Stromal cell of bone marrow (primary cell): ENCODE measurements at places on chromosomes 13 and 19.

GRCh38 chr19:29629836-29630534 is 23.9 kb downstream of the POP4 start:
- DNase-seq: no peak

DNA sequence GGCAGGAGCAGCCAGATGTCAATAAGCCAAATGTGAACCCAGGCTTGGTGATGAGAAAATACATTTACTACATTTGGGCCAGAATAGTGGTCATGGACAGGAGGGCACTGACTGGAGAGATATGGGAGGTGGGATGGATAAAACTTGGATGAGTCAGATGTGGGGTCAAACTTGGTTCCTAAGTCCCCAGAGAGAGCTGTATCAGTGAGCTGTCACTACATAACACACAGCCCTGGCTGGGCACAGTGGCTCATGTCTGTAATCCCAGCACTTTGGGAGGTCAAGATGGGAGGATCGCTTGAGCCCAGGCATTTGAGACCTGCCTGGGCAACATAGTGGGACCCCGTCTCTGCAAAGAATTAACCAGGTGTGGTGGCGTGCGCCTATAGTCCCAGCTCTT is 51.6 kb upstream of the EHD2 start:
- no peak for DNase-seq

- no peak for DNase-seq
Observed at GRCh38 chr19:49422407-49423070, 702 bp downstream of the PTH2 start.

DNA sequence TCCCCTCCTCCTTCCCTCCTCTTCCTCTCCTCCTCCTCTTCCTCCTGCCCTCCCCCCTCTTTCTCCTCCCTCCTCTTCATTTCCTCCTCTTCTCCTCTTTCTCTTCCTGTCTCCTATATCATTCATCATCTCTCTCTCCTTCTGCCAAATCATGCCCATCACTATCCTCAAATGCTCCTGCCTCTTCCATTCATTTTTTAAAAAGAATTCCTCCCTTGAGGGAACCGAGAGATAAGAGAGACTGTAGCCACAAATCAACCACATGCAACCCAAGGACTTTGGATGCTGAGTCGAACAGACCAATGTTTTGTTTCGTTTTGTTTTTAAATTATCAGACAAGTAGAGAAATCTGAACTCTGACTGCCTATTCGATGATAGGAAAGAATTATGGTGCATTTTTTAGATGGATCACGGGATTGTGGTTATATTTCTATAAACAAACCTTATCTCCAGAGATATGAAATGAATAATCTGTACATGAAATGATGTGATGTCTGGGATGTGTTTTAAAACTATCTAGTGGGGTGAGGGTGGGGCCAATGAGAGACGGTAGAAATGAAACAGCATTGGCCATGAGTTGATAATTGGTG is 9.5 kb upstream of the ZNF541 start:
- DNase-seq: peak; percentile 47

DNA sequence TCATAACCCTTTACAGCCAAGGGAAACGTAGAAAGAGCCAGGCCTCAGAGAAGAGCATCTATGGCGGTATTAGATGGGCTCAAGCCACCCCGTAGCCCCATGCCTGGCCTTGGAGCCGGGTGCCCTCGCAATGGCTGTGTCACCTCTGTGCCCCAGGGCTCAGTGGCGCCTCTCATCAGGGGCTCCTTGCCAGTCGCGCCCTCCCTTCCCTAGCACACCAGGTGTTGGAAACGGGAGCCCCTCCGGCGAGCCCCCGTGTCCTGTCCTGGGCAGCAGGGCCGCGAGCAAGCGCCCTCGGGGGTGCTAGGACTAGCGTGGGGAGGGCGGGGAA is 453 bp downstream of the ZNF256 start:
- DNase-seq: no peak

- DNase-seq: no peak
Observed at GRCh38 chr19:14061751-14062557, at the start of gene PALM3. PALM3 (minus strand) TSS chr19:14062076; CDS start chr19:14061980, 96 bp downstream.

GRCh38 chr19:28977826-28978225 is 235.1 kb downstream of the UQCRFS1 start:
- no peak for DNase-seq

- no peak for DNase-seq
Observed at GRCh38 chr19:45137179-45137761, 23.5 kb downstream of the NKPD1 start.

GRCh38 chr19:6216996-6217751 is 62.6 kb downstream of the MLLT1 start:
- DNase-seq: no peak

DNA sequence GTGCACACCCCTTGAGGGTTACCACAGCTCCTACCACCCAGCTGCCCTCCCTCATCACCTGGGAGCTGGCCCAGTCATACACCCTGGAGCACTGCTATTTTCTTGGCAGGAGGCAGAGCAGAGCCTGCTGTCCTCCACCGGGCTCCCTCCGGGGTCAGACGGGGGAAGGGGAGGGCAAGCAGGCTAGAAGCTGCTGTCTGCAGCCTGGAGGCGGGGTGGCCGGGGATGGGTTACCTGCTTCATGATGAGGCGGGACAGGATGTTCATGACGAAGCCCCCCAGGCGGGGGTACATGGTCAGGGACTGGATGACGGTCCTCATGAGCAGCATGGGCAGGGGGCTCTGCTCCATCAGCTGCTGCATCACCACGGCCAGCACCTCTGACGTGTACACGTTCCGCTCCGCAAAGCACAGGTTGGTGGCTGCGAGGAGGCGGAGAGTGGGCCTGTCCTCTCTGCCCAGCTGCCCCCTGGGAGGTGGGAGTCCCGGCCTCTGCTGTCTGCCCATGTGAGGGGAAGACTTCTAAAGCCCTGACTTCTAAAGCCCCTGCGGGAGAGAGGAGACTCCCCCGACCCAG is 2.7 kb upstream of the RSPH6A start:
- DNase-seq: no peak

GRCh38 chr13:47901441-47901840 is 99.6 kb downstream of the SUCLA2 start:
- no peak for DNase-seq

- no peak for DNase-seq
Observed at GRCh38 chr19:48958006-48958405, 3.3 kb downstream of the BAX start.

- no peak for DNase-seq
Observed at GRCh38 chr19:33830264-33830663, 33.6 kb downstream of the KCTD15 start.

GRCh38 chr13:80070024-80070703 is 270.8 kb downstream of the SPRY2 start:
- no peak for DNase-seq

DNA sequence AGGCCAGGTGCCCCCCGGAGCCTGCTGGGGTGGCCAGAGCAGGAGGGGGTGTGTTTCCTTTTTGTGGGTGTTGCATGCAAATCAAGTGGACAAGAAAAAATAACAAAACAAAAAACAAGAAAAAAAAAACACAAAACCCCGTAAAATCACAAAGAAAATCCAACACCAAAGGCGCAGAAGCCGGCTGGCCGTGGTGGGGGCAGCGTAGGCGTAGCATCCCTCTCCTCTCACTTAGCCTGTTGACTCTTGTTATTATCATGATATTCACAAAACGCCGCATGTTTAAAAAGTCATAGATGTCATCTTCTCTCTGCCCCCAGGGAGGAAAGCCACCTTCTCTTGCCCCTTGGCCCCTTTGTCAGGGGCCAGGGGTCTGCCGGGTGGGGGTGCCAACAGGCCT is 978 bp upstream of the TGFBR3L start:
- no peak for DNase-seq

- DNase-seq: no peak
Observed at GRCh38 chr19:29587059-29587458, 19.0 kb upstream of the POP4 start.

GRCh38 chr13:78600280-78600883 is 3.0 kb downstream of the POU4F1 start:
- DNase-seq: no peak

- no peak for DNase-seq
Observed at GRCh38 chr19:12237143-12237839, 57.4 kb downstream of the ZNF44 start.

GRCh38 chr19:2805261-2805900 is 14.3 kb upstream of the ZNF554 start:
- DNase-seq: no peak

GRCh38 chr13:53782488-53782961 is 753.9 kb downstream of the OLFM4 start:
- peak; percentile 23 for DNase-seq

DNA sequence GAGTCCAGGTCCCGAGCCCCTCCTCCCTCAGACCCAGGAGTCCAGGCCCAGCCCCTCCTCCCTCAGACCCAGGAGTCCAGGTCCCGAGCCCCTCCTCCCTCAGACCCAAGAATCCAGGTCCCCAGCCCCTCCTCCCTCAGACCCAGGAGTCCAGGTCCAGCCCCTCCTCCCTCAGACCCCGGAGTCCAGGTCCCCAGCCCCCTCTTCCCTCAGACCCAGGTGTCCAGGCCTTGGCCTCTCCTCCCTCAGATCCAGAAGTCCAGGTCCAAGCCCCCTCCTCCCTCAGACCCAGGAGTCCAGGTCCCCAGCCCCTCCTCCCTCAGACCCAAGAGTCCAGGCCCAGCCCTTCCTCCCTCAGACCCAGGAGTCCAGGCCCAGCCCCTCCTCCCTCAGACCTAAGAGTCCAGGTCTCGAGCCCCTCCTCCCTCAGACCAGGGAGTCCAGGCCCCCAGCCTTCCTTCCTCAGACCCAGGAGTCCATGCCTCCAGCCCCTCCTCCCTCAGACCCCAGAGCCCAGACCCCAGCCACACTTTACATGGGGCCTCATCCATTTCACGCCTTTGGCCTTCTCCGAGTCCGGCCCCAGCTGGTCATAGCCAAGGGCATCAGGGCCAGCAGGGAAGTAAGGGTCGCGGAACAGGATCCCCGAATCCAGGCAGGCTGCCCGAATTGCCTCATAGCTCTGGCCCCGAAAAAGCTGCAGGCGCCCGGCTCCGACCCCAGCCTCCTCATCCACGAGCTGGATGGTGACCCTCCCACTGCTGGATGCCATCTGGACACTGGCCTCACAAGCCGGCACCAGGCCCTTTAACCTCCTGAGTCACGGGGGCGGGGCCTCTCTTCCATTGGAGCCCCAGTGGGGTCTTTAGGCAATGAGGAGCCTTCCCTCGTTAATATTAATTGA is 628 bp downstream of the CAPN12 start:
- DNase-seq: no peak
